Stimulated activated CD4-positive, alpha-beta T cell treated with anti-CD3 and anti-CD28 coated beads, Interleukin-12 subunit alpha, Interleukin-12 subunit beta, amount 100 ng/mL, for 24 hours (primary cell): ENCODE measurements at places on chromosomes 5 and 9.

DNA sequence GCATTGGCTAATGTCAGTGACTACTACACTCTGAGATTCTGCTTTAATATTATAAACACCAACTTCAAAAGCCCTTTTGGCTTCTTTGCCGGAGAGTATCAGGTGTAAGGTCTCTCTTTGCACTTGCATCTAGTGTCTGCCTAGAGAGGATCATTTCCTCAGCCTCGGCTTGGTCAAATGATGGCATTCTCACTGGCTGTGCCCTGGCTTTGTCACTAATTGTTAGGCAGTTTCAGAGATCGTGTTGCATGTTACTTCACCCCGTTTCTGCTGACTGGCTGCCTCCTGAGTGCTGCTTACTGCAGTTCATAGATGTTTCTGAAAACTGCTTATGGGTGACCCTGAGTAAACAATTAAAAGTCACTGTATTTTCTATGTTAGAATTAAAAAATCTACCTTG lies 48.8 kb downstream of the SLC1A3 start:
- DNase-seq: no peak

- no peak for DNase-seq
Observed at GRCh38 chr5:31182136-31182535, 11.3 kb upstream of the CDH6 start.

- no peak for DNase-seq
Observed at GRCh38 chr5:77844623-77845323, 68.6 kb upstream of the TBCA start.

DNA sequence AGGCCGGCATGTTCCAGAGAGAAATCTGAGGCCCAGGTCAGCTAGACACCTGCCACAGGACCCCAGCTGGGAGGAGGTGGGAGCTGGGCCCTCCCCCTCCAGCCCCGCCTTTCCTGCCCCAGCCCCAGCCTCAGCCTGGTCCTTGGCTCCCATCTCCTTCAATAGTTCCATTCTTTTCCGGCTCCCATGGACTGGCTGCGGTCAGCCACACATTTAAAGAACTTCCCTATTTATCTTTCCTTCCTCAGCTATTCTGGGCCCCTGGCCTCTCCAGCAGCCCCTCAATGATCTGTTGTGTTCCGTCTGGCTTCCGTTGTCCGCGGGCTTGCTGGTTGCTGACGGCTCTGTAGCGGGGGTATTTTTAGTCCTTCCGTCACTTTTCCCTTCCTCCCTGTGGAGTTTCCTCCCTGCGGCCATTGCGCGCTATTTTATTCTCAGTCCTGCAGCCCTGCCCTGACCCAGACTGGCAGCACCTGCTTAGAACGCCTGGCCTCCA lies 73.8 kb downstream of the AMBP start:
- no peak for DNase-seq

- no peak for DNase-seq
Observed at GRCh38 chr9:137820161-137820855, 57.3 kb upstream of the CACNA1B start.

DNA sequence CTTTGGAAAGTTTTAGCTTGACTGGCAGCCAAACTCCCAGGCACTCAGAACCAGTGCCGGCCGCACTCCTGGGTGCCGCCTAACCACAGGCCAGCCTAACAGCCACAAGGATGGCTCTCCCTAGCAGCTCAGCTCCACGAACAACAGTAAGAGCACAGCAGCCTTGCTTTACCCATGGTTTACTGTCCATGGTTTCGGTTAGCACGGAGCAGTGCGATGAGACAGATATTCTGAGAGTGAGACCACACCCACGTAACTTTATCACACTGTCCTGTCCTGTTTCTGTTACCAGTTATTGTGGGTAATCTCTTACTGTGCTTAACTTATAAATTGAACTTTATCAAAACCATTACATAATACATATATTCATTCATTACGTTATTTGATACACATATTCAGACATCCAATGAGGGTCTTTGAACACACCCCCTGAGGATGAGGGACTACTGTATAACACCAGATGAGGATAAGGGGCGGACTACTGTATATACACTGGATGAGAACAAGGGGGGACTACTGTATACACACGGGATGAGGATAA lies 12.4 kb downstream of the CLPTM1L start:
- no peak for DNase-seq

- DNase-seq: no peak
Observed at GRCh38 chr9:76580820-76581219, 121.8 kb downstream of the GCNT1 start.

DNA sequence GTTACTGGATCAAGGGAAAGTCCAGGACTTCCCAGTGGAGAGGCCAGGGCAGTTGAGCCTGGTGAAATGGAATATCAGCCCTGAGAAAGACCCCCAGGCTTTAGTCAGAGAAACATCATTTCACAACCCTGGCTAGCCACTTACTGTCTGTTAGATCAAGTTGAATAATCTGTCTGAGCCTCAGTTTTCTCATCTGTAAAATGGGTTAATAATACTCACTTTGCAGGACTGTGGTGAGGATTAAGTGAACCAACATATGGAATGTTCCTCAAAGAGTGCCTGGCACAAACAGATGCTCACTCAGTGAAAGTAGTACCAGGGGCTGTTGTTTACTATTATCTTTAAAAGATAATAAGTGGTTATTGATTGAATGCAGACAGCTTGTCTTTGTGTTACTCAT lies 110.5 kb downstream of the SV2C start:
- DNase-seq: no peak

GRCh38 chr5:39759701-39760100 lies 334.9 kb upstream of the DAB2 start:
- DNase-seq: no peak

DNA sequence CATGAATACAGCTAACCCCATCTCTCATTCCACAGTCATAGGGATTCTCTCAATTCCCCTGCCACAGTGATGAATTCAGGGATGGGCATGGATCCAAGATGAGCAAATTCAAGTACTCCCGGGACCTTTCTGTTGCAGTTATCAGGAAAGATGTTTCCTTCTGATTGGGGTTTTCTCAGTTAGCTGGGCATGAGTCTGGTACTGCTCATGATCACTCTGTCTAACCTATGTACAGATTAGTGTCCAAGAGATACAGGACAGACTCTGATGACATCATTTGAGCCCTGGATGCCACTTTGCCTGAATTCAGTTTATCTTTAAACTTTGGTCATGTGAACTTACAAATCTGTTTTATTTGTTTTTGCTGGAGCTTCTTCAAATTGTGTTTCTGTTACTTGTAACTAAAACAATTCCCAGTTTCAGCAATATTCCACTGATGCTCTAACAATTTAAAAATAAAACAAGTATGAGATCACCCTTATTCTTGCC lies 257.7 kb upstream of the KLF9 start:
- DNase-seq: no peak

- DNase-seq: no peak
Observed at GRCh38 chr9:121692606-121693387, 41.4 kb downstream of the DAB2IP start.

GRCh38 chr5:71883742-71884103 lies 164.6 kb downstream of the CARTPT start:
- no peak for DNase-seq

GRCh38 chr9:26983340-26983739 lies 22.1 kb downstream of the LRRC19 start:
- DNase-seq: no peak

- DNase-seq: no peak
Observed at GRCh38 chr5:180873615-180874520, 12.8 kb upstream of the ZFP62 start.
